ENCODE measurements at places on chromosomes 4 and X. TPM values are rescaled to one million over a fixed set of nuclear protein-coding genes. Genes with fewer than 3 reads are reported as not detected.

- DNase-seq = no peak
Measured at GRCh38 chr4:140935254-140935653, 179.1 kb upstream of the TBC1D9 start.

DNA sequence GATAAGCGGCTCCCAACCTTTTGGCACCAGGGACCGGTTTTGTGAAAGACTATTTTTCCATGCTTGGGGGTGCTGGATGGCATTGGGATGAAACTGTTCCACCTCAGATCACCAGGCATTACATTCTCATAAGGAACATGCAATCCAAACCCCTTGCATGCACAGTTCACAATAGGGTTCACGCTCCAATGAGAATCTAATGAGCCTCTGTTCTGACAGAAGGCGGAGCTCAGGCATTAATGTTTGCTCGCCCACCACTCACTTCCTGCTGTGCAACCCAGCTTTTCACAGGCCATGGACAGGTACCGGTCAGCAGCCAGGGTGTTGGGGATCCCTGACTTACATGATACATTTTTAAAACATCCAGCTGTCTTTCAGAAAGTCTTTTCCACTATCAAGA lies 187.3 kb downstream of the SLC39A8 start:
- DNase-seq = no peak

DNA sequence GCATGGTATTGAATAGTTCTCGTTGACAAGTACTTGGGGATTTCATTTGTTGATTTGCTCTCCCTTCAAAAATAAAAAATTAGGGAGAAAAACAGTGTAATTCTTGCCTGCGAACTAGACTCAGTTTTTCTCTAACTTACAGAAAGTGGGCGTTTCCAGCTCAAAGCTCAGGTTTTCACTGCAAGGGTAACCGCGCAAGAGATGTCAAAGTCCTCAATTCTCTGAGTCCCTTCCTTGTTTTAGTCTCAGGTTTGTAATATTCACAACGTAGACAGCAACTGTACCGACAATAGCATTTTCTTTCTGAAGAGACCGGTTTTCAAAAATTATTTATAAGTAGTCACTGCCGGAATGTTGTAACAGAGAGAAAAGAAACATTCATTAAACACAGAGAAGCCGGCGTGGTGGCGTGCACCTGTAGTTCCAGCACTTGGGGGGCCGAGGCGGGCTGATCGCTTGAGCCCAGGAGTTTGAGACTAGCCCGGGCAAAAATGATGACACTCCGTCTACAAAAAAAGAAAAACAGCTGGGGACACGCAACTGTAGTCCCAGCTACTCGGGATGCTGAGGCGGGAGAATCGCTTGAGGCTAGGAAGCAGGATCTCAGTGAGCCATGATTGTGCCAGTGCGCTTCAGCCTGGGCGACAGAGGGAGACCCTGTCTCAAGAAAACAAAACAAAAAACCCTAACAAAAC lies 774 bp downstream of the ZCCHC4 start:
- DNase-seq = no peak

- no peak for DNase-seq
Measured at GRCh38 chrX:53356186-53356585, 66.3 kb downstream of the SMC1A start.

DNA sequence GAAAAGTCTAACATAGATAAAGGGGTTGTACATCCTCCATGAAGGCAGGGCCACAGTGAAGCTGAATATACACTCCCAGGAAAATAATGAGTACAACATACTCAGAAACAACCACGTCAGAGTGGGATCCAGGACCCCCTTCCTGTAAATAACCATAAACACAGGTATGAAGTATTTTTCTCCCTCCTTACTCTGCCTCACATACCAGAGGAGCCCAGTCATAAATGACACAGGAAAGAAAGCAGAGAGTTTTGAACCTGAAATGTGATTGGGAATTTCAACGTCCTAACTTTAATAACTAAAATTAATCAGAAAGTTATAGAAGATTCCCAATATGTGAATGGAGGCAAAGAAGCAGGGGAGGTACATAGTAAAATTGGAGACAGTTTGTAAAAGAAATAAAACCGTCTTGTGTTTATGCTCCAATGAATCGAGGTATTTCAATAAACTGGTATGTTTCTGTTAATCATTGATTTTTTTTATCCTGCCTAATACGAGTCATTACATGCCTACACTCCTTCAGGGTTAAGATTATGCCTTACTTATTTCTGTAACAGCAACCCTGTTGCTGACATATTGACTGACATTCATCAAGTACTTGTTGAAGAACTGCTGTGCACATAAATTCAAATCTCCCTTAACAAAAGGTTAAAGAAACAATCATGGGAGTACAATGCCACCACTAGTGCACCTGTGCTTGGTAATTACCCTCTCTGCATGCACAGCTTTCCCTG lies 431.3 kb downstream of the KCNIP4 start:
- DNase-seq = no peak

DNA sequence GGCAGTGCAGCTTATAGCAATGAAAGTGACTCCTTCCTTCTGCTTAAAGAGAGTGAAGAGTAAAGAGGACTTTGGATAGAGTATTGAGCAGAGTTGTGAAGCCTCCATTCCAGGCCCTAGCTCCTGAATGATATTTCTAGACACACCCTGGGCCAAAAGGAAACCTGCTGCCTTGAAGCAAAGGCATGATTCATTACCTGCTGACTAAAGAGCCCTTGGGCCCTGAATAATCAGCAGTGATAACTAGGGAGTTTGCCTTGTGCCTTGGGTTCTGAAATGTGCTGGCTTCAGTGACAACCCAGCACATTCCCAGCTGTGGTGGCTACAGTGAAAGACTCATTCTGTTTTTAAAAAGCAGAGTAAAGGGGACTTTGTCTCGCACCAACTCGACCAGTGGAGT lies 49.2 kb downstream of the STPG2 start:
- DNase-seq = no peak

- DNase-seq = no peak
Measured at GRCh38 chr4:83364312-83364711, 29.7 kb upstream of the HPSE start.

- DNase-seq = no peak
Measured at GRCh38 chrX:1026263-1027015, 186.0 kb downstream of the CRLF2 start.

GRCh38 chr4:157075811-157076577 lies at the start of gene GLRB:
TSS of gene GLRB (plus strand) at chr4:157076150. CDS start at chr4:157078025, 1,875 bp downstream.
- DNase-seq = no peak

DNA sequence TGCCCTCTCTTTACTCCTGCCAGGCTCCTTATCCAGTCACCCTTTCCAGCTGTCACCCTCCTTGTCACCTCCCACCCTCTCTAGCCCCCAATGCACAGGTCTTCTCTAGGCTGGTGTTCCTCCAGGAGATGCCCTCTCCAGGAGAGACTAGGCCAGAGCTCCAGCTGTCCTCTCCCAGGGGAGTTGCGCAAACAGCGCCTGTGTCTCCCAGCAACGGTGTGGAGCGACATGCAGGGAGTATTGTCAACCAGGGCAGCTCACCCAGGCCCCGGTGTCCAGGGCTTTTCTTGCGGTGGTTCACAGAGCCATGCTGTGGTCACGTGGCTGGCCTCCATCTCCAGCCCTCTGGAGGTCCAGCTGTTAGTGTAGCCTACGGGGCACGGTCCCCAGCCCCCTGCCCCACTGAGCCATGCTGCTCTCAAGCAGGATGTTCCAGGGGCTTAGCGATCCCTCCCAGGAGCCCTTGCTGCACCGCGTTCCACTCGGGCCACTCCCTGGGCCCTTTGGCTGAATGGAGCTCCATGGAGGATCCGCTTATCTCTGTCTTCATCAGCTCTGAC lies 34.8 kb downstream of the CCNQ start:
- no peak for DNase-seq

GRCh38 chrX:46325312-46325877 lies 219.8 kb downstream of the ZNF674 start:
- DNase-seq = no peak

GRCh38 chrX:73765776-73766430 lies 202.9 kb downstream of the CHIC1 start:
- no peak for DNase-seq

DNA sequence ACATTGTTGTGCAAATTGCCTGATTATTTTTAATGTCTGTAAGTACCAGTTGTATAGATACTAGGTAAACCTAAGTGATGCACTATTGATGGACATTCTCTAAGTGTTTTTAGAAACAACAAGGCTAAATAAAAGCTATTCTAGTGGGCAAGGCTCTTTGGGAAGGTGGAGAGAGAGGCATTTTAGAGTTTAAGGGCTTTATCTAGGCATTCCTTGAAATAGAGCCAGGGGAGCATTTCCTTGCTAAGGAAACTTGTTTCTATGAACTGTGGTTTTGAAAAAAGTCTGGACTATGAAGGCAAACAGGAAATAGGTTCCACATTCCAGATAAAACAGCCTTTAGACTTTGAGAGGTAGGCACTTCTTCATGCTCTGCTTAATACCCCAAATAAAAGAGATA lies 23.8 kb downstream of the BMX start:
- no peak for DNase-seq

DNA sequence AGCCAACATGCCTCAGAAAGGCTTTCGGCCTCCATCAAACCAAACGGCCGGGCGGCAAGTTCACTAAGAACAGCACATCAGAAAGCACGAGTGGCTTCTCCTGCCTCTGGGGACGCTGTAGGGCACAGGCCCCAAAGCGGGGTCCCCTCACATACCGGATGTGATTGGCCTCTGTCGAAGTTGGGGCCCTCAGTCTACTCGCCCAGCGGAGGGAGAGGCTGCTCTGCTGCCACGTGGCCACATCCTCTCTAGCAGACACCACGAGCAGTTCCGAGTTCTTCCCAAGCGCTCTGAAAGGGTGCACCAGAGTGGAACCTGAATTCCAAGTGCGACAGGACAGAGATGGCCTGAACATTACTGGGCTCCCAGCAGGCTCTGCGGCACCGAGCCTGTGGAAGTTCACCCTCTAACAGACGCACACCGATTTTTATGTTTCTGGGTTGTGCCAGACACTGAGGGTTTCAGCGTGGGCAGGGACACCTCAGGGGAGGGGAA lies 21.1 kb downstream of the NOP14 start:
- DNase-seq = no peak

GRCh38 chr4:94804650-94805049 lies 46.9 kb downstream of the BMPR1B start:
- no peak for DNase-seq

- peak; percentile 87 for DNase-seq
Measured at GRCh38 chr4:76306882-76307659, 538 bp downstream of the STBD1 start.

GRCh38 chrX:149374751-149375150 lies 130.4 kb downstream of the IDS start:
- no peak for DNase-seq

- DNase-seq = no peak
Measured at GRCh38 chr4:14333616-14334015, 668.7 kb upstream of the CPEB2 start.

DNA sequence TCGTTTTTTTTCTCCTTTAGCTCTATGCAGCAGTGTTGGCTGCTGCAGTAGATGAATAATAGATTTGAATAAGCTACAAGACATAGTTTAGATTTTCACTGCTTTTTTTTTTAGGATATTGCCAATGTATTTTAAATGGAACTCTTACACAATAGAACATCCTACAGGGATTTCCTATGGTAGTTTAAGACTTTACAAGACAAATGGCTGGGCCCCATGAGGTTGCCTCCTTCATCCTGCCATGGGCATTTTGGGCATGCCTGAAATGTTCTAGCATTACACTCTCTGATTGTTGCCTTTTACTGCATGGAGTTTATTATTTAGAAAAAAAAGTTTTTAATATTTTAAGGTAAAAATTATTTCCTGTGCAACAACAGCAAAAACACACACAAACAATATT lies 74.5 kb downstream of the MID1 start:
- DNase-seq = no peak

- DNase-seq = no peak
Measured at GRCh38 chr4:57291911-57292310, 181.7 kb upstream of the IGFBP7 start.

- no peak for DNase-seq
Measured at GRCh38 chrX:9278475-9279233, 186.2 kb upstream of the TBL1X start.

GRCh38 chrX:8139716-8140115 lies 31.4 kb downstream of the VCX2 start:
- DNase-seq = no peak

DNA sequence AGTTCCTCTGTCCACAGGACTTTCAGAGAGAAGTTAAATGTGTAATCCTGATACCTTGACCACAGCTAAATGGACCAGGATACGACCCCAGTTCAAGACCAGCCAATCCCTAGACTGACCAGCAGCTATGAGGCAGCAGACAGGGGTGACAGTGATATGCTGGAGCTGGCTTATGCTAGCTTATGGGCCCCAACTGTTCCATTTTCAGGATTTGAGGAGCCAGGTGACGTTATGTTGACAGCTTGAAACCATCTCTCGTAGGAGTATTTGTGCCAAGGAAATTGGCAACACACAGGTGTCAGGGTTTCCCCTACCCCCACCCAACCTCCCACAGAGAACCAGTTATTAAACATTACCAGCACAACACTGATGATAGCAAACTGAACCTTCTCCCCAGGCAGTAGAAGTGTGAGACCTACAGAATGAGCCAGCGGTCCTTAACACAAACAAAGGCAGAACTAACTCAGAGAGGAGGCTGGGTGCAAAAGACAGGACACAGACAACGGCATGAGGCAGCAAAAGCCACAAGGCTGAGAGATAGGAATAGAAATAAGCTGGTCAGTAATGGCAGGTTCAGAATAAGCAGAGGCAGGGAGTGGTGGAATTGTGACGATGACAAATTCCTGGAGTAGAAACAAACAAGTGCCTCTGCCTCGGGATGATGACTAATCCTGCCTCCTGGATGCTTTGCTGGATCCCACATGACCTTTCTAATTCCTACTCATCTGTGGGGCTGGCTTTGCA lies 85.6 kb upstream of the CPEB2 start:
- no peak for DNase-seq

DNA sequence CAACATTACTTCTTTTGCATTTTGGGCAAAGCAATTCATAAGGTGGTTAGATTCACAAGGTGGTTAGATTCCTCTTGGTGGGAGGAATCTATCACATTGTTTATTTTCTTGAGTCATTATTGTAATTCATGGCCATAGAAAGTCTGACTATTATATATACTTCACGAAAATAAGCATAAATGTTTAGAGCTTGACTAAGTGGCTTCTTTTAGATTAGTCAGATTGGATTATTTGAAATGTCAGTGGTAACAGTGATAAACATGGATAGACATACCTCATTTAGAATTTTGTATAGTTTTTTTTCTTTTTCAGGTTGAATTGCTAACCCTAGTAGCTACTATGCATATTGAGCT lies 24.9 kb upstream of the DYNLT3 start:
- DNase-seq = no peak

PUDP gene
- 22.1 TPM for total RNA-seq

PPEF2 gene
- total RNA-seq = not detected

ARHGEF6 gene
- total RNA-seq = 40.2 TPM

DSPP gene
- total RNA-seq = not detected

KLKB1 gene
- 1.4 TPM for total RNA-seq

FAM13A gene
- 17.3 TPM for total RNA-seq

MXD4 gene
- total RNA-seq = 36.0 TPM

SULT1B1 gene
- total RNA-seq = 0.65 TPM

ATP1B4 gene
- not detected for total RNA-seq

UGT2B7 gene
- not detected for total RNA-seq

DDX53 gene
- not detected for total RNA-seq

IL21 gene
- total RNA-seq = not detected

PRSS12 gene
- not detected for total RNA-seq

SYP gene
- total RNA-seq = 1.8 TPM

OPN1MW2 gene
- total RNA-seq = not detected

NAP1L5 gene
- total RNA-seq = 2.4 TPM

TEX13C gene
- not detected for total RNA-seq
